Urothelium cell line (cell line): ENCODE measurements at places on chromosomes 6 and 20.

DNA sequence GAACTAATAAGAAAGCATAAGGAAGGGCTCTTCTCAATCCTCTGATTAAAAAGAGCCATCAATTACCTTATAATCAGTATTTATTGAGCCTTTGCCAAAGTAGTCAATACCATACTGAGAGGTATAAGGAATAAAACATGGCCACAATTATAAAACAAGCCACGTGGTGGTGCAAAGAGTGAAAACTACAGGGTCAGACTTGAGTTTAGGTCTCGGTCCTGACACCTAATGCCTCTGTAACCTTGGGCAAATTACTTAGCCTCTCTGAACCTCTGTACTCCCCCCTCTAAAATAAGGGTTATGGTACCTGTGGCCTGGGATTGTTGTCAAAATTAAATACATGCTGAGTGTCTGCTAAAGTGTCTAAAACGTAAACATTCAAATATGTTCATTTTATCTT lies 11.8 kb downstream of the TRIM10 start:
- DNase-seq = no peak

- no peak for DNase-seq
Observed at GRCh38 chr6:25085756-25086155, 150.0 kb upstream of the RIPOR2 start.

DNA sequence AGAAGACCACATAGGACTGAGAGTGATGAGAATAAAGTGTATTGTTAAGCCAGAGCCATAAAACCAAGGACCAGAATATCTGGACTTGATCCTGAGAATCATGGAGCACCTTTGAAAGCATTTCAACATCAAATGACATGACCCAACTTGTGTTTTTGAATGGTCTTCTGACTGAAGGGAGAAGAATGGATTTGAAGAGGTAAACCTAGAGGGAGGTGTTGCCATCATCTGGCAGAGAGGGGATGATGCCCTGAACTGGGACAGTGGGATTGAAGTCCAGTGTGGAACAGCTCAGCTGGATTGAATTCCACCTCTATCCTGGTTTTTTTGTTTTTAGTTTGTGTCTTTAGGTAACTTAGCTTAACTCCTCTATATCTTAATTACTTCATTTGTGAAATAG lies 570.0 kb downstream of the TBC1D32 start:
- DNase-seq = no peak

GRCh38 chr6:11613858-11614257 lies 76.3 kb downstream of the TMEM170B start:
- DNase-seq = peak; percentile 50

DNA sequence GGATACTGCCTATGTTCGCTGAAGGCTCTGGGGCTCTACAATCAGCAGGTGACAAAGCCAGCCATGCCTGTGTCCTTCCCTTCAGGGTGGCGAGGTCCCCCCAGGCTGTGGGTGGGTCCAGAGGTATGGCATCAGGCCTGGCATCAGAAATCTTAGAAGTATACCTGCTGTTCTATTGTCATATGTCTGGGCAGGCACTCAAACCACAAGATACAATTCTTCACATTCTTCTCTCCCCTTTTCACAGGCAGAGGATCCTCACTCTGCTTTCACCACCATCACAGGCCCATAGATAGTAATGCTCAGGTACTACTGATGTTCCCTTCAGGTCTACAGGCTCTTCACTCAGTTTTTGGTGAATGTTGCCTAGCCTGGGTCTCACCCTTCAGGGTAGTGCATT lies 1180.0 kb upstream of the CITED2 start:
- DNase-seq = peak; percentile 4

DNA sequence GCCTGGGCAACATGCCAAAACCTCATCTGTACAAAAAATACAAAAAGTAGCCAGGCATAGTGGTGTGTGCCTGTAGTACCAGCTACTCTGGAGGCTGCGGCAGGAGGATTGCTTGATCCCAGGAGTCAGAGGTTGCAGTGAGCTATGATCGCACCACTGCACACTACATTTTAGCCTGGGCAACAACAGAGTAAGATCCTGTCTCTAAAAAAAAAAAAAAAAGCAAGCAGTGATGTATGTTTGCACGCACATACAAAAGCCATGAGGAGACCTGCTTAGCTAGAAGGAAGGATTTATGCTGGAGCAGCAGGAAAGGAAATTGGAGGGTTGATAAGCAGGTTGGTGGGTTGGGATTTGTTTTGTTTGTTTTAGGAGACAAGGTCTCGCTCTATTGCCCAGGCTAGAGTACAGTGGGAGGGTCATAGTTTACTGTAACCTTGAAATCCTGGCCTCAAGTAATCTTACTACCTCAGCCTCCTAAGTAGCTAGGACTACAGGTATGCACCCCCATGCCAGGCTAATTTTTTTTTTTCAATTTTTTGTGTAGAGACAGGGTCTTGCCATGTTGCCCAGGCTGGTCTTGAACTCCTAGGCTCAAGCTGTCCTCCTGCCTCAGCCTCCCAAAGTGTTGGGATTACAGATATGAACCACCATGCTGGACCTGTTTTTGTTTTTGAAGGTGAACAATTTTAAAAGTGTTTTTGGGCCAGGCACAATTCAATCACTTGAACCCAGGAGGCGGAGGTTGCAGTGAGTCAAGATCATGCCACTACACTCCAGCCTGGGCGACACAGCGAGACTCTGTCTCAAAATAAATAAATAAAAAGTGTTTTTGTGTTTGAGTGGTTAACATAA lies 4.0 kb downstream of the ZSWIM3 start:
- no peak for DNase-seq

DNA sequence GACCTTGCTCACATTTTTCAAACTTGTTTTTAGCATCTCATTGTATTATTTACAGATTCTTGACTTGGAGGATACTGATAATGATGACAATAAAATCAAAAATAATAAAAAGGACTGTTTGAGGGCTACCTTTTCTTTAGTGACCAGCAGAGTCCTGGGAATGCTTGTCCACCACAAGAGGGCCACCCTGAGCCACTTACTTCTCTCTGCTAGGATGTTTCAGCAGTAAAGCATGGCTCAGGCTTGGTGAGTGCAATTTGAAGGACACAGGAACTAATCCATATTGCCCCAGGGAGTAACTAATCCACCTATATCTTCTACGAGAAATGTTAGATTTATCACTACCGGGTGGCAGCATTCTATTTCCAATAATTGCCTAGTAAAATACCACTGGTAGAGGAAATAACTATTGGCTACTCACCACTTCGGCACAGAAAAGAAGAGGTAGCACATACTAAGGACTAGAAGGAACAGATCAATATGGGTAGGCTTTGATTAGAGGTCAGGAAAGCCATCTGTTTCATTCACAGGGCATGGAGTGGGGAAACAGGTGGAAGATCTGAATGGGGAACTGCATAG lies 5.8 kb upstream of the KIAA0408 start:
- peak; percentile 70 for DNase-seq

GRCh38 chr20:63163596-63164483 lies 52.1 kb downstream of the YTHDF1 start:
- DNase-seq = no peak

DNA sequence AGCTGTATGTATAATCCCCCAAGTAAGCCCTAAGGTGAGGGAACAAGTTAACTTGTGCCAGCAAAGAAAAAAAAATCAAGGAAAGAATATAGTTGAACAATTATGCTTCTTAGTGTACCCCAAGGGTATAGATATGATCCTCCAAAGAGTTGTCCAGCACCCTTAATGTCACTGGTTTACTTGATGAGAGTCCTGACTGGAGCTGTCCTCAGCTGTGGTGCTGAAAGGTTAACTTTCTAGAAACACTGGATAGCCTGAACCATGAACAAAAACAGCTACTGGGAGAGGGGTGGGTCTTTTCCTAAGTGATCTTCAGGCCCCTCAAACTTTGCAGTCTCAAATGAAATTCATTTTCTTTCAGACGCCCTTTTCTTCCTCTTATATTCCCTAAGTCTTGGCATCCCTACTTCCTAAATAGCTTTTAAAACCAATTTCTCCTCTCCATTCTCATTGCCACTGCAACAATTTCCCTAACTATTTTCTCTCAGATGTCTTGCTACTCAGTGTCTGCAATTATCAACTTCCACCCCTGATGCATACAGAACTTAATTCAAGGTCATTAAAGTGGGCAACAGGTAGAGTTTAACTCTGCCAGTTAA lies 83.5 kb upstream of the PROKR2 start:
- peak; percentile 29 for DNase-seq

DNA sequence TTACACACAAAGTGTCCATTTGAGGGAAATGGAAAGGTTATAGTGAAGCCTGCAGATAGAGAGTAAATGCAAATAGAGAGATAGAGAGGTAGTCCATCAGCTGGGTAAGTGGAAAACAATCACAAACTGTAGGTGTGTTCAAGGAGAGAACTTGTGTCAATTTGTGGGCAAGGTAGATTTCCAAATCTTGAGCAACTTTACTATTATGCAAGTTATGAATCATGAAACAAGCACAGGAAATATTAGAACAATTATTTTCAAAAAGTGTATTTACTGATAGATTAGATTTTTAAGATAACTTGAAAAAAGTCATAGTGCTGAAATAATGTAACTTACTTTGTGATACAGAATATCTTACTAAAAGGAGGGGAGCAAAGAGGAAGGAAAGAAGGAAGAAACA lies 792.9 kb downstream of the EYS start:
- no peak for DNase-seq

GRCh38 chr6:170291271-170292110 lies 613 bp upstream of the DLL1 start:
- DNase-seq = no peak

GRCh38 chr20:44601801-44602204 lies 19.4 kb downstream of the PKIG start:
- no peak for DNase-seq

- DNase-seq = peak; percentile 54
Observed at GRCh38 chr6:3259491-3259958, 778 bp downstream of the PSMG4 start.

GRCh38 chr6:116386581-116387299 lies 16.0 kb downstream of the DSE start:
- DNase-seq = peak; percentile 18

DNA sequence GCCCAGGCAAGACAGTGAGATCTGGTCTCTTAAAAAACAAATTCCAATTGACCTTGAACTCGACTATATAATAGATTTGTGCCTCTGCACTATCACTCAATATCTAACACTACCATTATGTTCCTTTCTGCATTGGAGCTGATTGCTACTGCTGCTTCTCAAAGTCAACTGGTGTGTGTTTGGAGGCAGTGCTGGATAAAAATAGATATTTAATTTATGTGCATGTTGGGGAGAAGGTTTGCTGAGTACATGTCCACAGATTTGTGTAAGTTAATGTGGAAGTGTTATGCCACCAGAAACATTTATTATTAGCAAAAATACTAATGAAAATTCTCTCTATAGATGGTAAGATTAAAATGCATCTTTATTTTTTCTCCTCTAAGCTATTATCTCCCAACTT lies 39.5 kb downstream of the ATP9A start:
- DNase-seq = no peak

DNA sequence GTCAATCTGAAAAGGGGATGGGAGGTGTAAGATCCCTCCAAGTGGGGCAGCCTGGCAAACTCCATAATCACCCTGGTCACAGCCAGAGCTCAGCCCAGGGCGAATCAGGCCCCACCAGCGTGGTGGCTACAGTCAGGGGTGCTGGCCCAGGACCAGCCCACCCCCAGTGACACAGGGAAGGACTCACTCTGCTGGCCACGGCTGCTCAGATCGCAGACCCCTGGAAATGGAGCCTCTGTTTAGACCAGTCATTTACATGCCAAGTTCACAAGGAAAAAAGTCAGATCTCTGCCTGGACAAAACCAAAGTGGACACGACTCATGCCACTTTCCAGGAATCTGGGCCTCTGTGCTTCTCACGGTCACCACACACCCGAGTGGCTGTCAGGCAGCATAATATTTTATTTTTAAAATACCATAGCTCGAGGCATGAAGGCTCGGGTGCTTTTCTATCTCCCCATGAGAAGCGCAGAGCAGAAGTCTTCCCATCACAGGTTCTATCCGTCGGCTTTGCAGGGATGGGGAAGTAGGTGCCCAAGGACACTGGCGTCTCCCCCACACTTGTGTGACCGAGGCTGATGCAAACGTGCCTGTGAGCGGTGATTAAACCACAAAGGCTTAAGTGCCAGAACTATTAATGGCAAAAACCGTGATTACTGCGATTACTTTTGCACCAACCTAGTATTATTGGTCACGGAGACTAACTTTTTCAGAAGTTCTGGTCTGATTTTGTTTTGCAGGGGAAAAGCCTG lies 13.0 kb downstream of the PXDC1 start:
- no peak for DNase-seq

DNA sequence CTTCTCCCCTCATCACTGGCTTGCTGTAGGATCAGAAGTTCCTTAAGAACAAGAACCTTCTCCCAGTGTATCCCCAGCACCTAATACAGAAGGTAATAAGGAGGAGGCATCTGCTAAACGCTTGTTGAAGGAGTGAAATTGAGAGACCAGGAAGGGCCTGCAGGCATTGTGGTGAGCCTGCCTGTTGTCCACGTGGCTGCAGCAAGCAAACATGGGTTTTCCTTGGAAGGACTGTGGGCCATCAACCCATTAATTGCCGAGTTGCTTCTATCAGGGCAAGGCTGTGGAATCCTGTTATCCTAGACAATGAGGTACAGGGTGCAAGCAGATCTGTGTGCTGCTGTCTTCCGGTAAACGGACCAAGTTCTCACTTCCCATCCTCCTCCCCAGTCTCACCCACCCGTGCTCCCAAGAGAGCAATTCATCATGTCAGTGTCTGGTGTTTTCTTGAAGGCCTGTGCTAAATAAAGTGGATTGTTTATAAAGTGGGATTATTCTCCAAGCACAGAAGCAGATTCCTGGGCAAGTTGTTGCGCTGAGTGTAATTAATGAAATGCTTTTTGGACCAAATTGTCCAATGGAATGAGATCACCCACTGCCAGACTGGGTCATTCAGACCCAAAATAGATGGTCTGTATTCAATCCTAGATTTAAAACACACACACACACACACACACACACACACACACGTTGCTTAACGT lies 164.6 kb upstream of the CDYL start:
- DNase-seq = no peak

GRCh38 chr6:137332637-137333280 lies 113.6 kb upstream of the IFNGR1 start:
- no peak for DNase-seq

GRCh38 chr20:47730744-47731143 lies 54.5 kb downstream of the SULF2 start:
- DNase-seq = no peak

DNA sequence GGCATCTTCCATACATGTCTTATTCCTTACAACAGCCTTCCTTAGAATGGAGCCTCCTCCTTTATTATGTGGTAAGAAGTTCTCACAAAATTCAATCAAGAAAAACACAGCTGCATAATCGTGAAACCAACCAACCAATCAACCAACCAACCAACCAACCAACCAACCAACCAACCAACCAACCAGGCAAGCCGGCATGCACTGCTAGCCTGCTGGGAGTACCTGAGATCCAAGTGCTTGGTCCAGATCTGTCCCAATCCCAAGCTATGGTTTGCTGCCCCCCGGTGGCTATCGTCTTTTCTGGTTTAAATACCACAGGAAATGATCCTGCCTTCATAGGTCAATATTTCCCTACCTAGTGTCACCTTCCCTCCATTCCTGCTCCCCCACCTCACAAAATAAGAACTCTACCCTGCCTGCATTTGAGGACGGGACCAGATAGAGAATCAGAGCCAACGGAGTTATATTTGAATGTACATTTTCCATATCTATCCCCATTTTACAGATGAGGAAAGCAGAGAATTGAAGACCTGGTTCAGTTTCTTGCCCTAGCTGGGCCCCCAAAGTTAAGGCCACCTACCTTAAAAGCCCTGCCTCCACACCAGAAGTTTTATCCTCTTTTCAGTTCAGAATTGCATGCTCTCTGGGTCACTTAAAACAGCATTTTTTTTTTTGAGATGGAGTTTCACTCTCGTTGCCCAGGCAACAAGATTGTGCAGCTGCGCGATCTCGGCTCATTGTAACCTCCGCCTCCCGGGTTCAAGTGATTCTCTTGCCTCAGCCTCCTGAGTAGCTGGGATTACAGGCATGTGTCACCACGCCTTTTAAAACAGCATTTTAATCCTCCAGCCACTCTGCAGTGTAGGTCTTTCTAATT lies 27.1 kb downstream of the RAB44 start:
- DNase-seq = peak; percentile 83
